ENCODE measurements at places on chromosomes 13 and 19. TPM values are rescaled to one million over a fixed set of nuclear protein-coding genes. Genes with fewer than 3 reads are reported as not detected.

SLC25A41 gene
- total RNA-seq: not detected

POLD1 gene
- total RNA-seq: 34.3 TPM

SAE1 gene
- 62.0 TPM for total RNA-seq

ZNF442 gene
- 4.0 TPM for total RNA-seq

RFPL4AL1 gene
- not detected for total RNA-seq

OR10H1 gene
- total RNA-seq: not detected

HSPB6 gene
- 44.7 TPM for total RNA-seq

Measured in smooth muscle cell of the coronary artery (primary cell).